ENCODE measurements at places on chromosomes 1 and 21. TPM values are rescaled to one million over a fixed set of nuclear protein-coding genes. Genes with fewer than 3 reads are reported as not detected.

The AK5 gene
- polyA plus RNA-seq: 13.2 TPM

The VPS13D gene
- polyA plus RNA-seq: 23.1 TPM

The AJAP1 gene
- polyA plus RNA-seq: 0.50 TPM

The SEMA4A gene
- polyA plus RNA-seq: 0.49 TPM

DNA sequence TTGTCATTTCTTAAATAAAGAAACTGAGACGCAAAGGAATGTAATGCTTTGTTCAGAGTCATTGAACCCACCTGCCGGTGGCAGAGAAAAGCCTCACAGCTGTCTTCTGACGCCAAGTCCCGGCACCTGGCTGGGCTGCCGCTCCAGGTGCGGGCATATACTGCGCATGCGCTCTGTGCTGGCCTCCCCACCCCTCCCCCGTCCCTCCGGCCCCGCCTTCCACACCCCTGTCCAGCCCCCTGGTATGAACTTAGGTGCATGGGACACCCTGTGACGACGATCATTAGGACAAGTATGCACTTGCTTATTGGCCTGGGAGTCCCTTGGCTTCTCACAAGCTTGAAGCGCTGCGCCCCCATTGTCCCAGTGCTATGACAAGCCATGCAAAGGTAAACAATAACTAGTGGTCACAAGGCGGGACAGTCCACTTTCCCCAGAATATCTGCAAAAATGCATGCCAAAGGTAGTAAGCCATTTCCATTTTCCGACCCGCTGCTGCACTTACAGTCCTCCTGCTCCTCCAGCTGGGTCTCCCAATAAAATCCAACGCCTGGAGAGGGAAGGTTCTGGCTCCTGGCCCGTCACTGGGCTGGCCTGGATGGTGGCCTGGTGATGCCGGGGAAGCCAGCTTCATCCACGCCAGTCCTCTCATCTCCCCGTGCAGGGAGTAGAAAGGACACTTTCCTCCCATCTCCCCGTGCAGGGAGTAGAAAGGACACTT lies 100.4 kb downstream of the PSMG1 start:
- DNase-seq: no peak

DNA sequence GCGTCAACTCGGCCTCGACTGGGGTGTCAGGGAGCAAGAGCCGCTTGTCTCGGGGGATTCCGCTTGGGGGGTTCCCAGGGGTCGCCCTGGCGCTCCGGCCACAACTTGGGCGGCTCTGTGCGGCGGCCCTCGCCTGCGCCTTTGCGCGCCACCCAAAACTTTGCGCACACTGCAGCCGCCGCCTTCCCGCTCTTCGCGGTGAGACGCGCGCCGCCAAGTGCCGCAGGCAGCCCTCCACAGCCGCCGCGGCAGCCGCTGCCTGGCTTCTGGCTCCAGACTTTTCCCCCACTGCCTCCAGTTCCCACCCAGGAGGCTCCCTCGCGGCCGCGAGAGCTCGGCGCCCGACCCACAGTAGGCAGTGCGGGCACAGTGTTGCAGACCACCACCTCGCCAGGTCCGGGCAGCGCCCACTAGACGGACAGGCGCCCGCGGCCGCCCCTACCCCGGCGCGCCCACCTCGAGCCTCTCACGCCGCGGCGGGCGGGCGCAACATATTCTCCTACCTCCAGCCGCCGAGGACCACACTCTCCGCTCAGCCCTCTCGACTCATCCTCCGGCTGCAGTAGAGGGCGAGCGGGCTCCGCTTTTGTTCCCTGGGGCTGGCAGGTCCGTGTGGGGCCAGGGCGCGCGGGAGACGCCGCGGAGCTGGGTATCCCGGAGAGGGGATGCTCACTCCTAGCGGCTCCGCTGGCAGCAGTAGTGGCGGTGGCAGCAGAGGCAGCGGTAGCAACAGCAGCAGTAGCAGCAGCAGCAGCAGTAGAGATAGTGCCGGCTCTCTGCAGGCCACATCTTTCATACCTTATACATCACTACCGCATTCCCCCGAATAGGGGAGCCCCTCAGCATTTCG lies 296.6 kb downstream of the OMA1 start:
- no peak for DNase-seq

GRCh38 chr1:182335771-182336566 lies 55.6 kb downstream of the GLUL start:
- no peak for DNase-seq

- DNase-seq: no peak
Measured at GRCh38 chr1:197862671-197863070, 39.8 kb upstream of the C1orf53 start.

DNA sequence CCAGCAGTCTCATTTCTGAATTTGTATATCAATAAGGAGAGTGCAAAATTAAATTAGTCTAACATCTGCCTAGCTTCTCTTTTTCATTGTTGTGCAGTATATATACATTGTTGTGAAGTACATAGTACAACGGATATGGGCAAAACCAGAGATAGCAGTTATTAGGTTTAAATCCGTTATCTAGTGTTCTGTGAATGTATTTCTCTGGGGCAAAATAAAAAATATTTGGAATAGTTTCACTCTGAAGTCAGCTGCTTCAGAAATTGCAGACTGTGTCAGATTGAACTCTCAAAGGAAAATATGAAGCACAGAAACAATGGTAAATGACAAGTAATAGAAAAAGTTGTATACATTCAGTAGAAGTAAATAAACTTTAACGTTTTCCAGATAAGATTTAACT lies 836.5 kb upstream of the CXADR start:
- DNase-seq: no peak

DNA sequence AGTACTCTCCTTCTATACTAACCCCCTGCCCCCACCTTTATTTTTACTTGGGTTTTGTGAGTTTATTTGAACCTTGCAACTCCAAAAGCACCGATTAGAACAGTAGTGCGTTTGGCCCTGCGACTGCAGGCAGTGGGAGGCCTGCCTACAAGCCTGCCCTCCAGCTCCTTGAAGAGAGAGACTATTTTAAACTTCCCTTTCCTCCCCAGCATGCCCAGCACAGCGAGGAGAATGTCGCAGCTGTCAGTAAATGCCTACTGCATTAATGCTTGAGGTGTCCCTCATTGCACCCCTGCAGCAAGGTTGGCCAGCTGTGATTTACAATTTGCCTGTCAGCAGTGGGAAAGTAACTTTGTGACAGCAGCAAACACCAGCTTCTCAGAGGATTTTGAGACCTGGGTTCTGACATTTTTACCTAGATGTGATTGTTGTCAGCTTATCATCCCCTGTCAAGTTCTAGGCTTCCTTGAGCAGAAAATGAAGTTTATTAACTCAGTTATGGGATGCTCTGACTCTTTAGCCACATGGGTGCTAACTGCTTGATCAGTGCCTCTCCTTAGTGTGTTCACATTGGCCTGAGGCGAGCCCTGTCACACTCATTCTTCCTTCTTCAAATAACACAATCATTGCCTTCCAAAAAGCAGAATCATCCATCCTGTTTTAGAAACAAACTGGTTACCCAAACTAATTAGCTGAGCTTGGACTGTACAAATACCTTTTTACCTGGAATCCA lies 170.6 kb downstream of the PDE4B start:
- DNase-seq: no peak

- no peak for DNase-seq
Measured at GRCh38 chr1:79042117-79042516, 35.6 kb upstream of the ADGRL4 start.

- no peak for DNase-seq
Measured at GRCh38 chr21:44920694-44921604, at the start of gene ITGB2. ITGB2 (minus strand) TSS chr21:44920899; CDS start chr21:44910782, 10,117 bp downstream.

DNA sequence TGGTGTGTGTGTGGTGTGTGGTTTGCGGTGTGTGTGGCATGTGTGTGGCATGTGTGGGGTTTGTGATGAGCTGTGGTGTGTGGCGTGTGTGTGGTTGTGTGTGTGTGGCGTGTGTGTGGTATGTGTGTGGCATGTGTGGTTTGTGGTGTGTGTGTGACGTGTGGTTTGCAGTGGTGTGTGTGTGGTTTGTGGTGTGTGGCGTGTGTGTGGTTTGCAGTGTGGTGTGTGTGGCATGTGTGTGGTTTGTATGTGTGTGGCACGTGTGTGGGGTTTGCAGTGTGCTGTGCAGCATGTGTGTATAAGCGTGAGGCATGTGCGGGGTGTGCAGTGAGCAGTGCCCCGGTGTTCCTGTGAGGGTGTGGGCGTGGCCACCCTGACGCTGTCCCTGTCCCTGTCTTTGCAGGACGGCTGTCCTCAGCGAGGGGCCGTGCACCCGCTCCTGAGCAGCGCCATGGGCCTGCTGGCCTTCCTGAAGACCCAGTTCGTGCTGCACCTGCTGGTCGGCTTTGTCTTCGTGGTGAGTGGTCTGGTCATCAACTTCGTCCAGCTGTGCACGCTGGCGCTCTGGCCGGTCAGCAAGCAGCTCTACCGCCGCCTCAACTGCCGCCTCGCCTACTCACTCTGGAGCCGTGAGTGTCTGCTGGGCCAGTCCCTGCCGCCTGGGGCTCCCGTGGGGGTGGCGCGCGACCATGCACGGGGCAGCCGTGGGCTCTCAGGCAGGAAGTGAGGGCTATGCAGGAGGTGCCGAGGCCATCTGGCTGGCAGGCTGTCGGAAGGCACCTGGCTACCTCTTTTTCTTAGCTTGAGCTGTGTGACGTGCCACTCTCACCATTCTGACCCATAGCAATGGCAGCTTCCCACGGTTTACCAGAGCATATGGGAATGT lies 52.6 kb upstream of the TRAPPC10 start:
- DNase-seq: no peak

DNA sequence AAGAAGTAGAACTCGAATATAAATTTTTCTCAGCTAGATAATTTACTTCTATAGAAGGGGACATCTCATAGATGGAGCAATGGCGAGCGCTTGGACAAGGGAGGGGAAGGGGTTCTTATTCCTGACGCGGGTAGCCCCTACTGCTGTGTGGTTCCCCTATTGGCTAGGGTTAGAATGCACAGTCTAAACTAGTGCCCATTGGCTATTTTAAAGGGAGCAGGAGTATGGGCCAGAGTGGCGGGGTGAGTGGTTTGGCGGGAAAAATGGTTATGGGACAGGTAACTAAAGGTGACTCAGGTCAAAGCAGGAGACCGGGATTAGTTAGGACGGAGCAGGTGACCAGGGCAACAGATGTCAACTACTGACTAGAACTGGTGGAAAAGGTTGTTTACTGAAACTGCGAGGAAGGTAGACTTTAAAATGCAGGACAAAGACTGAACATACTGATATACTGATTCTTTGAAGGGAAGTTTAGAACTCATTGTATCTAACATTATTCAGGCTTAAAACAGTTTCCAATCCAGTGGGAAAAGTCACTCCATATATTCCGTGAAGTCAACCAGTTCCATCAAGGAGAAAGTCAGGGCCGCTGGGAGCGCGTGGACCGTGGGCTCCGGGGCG lies 940 bp upstream of the ATAD3A start:
- no peak for DNase-seq

- DNase-seq: no peak
Measured at GRCh38 chr1:55707196-55707595, 492.0 kb upstream of the USP24 start.

DNA sequence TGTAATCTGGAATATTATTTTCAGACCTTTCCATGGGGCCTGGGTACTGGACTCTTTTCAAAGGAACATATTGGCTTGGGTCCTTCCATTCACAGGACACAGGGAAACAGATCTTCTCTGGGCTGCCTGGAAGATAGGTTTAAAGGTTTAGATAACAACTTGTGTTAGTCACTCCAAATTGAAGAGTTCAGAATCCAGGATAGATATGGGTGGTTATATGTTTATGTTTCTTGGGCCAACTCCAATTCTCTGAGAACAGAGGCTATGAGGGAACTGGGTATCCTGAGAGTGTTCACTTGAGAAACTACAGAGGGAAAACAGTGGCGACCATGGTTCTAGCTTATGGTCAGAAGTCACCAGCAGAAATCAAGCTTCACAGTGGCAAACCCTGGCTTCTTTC lies 8.7 kb upstream of the PIGM start:
- no peak for DNase-seq

DNA sequence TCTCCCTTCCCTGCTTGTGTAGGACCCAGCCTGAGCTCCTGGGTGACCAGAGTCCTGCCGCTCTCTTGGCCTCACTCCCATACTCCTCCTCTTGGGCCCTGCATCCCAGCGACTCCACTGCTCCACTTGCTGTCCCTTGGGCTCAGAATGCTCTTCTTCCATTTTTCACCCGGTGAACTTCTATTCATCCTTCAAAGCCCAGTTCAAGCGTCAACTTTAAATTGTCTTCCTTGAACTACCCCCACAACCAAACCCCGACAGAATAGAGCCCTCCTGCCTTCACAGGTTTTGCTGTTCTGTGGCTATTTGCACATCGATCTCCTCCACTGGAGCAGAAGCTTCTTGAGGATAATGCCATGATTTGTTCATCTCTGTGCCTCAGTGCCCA lies 215.4 kb upstream of the EDN2 start:
- DNase-seq: no peak

DNA sequence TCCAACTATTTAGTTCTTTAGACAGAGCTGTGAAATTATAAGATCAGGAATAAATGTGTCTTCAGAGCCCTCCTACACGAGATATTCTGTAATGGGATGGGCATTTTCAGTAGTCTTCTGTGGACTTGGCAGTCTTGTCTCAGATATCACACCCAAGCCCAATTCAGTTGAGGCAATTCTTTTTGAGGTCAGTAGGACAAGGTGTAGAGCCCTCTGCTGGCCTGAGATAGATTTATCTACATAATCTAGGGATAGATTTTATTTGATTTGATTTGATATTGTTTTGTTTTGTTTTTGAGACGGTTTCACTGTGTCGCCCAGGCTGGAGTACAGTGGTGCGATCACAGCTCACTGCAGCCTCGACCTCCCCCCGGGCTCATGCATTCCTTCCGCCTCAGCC lies 77.5 kb downstream of the FMN2 start:
- DNase-seq: no peak

Data from BJ (cell line).